Kidney epithelial cell (primary cell): ENCODE measurements at places on chromosomes 1 and 21. TPM values are rescaled to one million over a fixed set of nuclear protein-coding genes. Genes with fewer than 3 reads are reported as not detected.

The KCNT2 gene
- 1.2 and 1.8 TPM in 2 replicates for total RNA-seq

The RGSL1 gene
- total RNA-seq, result not detected in 2 replicates

The CD5L gene
- total RNA-seq, result not detected in 2 replicates

The CD164L2 gene
- total RNA-seq, result 0.29 TPM in 1 of 2 replicates, not detected in the other

The GCSAML gene
- 0.04 TPM in 1 of 2 replicates, not detected in the other for total RNA-seq

The UBL4B gene
- not detected in 2 replicates for total RNA-seq

The VCAM1 gene
- total RNA-seq, result 55.5 and 63.8 TPM in 2 replicates

The KRTAP21-2 gene
- total RNA-seq, result not detected in 2 replicates

DNA sequence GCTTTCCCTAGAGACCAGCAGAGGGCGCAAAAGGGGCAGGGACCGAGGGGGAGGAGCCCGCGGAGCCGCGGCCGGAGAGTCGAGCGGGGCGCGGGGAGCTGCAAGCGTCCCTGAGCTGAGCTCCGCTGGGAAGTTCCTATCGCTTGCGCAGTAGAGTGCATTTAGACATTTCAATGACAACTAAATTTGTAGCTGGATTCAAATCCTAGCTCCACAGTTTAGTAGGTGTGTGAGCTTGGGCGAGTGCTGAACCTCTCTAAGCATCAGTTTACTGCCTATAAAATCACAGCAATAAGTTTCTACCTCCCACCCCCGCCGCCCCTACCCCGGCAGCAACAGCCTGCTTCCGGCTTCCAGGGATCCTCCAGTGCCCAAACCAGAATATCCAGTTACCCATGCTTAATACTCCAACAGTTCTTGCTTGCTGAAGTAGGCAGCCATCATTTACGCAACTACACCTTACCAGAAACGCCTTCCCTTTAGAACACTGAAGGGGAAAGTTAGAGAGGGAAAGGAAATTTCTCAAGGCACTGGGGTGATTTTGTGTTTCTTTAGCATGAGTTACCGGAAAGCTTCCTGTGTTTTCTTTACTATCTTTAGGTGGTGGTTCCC lies 9.1 kb downstream of the TLR5 start:
- DNase-seq, result no peak

DNA sequence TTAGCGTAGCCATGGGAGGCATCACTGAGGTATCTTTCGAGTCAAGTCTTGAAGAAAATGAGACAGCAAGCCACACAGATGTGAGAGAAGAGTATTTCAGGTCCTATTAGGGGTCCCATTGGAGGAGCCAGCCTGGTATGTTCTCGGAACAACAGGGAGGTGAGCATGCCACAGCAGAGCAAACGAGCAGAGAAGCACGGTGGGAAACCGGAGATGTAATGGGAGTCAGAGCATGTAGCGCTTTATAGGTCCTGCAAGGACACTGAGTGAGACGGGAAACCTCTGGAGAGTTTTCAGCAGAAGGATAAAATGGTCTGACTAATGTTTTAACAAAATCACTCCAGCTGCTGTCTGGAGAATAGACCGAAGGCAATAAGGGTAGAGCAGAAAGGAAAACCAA lies 15.9 kb downstream of the H3-3A start:
- DNase-seq, result no peak

DNA sequence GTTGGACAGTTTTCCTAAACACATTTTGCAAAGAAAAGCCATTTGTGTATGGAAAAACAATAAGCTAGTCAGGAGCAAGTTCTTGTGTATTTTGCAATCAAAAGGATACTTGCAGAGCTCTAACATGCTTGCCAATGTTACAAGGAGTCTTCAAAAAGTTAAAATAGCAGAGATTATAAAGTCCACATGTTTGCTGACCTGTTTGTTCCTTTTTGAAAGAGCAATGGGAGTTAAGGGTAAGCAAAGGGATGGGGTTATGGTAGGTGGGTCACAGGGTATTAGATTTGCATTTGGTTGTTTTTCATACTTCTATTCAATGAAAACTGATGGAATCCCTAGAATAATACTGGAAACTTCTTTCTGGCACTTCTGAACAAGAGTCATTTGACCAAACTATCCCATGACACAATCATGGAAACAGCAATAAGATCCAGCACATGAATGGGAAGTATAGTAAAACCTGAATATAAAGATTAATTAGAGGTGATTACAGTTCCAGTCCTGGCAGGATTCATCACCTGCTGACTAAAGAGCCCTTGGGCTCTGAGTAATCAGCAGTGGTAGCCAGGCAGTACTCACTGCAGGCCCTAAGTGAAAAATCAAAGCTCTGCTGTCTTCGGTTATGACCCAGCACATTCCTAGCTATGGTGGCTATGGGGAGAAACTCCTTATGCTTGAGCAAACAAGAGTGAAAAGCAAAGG lies 27.1 kb upstream of the ZC3H11B start:
- no peak for DNase-seq

GRCh38 chr1:163056831-163057230 lies 12.3 kb upstream of the RGS4 start:
- DNase-seq, result no peak

- DNase-seq, result no peak
Measured at GRCh38 chr1:190286111-190286510, 191.6 kb downstream of the BRINP3 start.

- no peak for DNase-seq
Measured at GRCh38 chr21:26072666-26073615, 97.6 kb downstream of the APP start.

- peak; percentile 5 for DNase-seq
Measured at GRCh38 chr1:202967684-202968281, 726 bp upstream of the CYB5R1 start.

DNA sequence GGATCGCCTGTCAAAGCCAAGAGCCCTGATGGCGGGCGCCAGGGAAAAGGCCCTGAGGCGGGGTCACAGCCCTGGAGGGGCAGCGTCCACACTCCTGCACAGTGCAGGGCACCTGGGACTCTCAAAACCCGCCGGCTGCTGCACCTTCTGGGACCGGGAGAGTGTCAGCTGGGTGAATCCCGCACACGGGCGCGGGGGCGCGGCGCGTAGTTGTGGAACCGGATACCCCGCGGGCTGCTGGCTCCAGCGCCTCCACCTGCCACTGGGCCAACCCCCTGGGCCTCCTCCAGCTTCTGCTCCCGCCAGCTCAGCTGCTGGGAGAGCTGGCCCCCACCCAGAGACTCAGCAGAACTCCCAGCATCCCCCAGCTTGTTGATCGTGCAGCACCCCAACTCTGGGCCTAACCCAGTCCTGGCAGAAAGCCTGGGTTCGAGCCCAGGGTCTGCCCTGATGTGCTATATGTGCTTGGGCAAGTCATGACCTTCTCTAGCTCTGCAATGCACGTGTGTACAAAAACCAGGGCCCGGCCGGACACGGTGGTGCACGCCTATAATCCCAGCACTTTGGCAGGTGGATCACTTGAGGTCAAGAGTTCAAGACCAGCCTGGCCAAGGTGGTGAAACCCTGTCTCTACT lies 33.8 kb downstream of the NECAP2 start:
- DNase-seq, result no peak

- DNase-seq, result no peak
Measured at GRCh38 chr1:109404838-109405237, 7.1 kb upstream of the SORT1 start.

- no peak for DNase-seq
Measured at GRCh38 chr21:46498335-46499050, 39.8 kb downstream of the DIP2A start.

- no peak for DNase-seq
Measured at GRCh38 chr1:113031171-113031933, 41.6 kb upstream of the LRIG2 start.

GRCh38 chr1:229230893-229231753 lies 39.8 kb upstream of the RAB4A start:
- no peak for DNase-seq

DNA sequence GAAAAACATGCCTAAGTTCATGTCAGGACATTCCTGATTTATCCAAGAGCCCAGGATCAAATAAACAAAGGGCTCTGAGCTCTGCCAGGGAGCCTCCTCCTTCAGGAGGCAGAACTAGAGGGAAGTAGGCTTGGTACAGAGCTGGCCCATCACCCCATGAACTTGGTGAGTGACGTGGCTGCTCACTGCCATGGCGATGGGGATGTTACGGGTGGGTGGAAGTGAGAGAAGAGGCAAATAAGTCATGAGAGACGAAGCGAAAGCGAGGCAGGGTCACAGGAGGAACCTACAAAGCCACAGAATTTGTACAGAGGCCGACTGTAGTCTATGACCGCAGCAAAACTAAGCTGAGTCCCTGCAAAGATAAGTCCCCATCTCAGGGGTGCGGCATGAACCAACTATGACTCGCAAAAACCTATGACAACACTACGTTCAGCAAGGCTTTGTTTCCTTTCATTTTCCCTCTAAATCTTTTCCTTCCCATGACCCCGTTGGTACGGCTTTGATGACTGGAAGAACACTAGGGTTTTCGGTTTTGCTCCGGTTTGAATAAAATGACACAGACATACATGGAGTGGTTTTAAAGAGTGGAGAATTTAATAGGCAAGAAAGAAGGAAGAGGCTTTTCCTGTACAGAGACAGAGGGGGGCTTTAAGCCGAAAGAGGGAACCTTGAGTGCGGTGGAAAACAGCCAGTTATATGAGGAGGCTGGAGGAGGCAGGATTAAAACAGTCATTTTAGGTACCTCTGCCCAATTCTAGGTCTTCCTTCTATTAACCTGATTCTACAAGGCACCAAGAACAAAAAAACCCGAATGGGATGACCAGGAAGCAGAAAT lies 74.1 kb downstream of the CD46 start:
- DNase-seq, result no peak

DNA sequence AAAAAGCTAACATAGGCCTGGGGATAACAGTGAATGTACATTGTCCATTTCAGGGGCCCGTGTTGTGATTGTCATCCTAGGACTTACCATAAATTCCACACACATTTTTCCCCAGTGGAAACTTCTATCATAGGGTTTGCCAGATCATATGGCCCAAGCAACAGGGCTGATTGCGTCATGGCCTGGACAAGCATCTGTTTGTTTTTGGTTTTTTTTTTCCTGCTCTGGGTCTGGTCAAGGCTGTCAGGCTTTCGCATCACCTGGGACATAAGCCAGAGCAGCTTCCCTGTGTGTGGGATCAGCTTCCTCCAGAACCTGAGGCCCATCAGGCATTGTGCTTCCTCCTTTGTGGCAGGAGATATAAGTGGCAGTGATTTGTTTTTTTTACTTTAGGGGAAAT lies 598.5 kb upstream of the USP24 start:
- no peak for DNase-seq

DNA sequence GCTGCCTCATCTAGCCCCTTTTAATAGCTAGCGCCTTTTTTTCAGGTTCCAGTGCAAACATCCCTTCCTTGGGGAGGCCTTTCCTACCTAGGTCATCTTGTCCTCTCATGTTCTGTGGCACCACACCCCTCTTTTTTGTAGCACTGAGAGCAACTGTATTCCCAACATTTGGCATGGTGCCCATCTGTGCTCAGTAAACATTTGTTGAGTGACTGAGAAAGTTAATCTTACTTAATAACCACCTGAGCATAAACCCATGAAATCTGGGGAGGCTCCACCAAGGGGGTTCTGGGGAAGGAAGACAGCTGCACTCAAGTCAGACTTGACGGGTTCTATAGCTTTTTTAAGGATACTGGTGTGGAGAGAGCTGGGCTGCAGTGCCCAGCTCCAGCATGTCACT lies 90.0 kb downstream of the NOS1AP start:
- no peak for DNase-seq

DNA sequence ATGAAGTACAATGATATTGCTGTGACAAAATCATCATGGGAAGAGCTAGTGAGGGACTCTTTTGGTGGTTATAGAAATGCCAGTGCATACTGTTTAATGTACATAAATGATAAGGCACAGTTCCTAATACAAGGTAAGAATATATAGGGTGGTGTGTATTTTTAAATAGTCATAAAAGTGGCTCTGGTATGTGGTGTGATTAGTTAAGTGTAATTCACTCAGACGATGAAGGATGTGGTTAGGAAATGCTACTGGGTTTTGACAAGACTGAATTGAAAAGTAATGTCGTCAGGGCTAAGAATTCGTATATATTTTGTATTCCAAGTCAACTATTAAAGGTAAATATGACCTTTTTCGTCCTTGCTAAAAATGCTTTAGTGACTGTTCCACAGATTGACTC lies 101.7 kb downstream of the USP25 start:
- no peak for DNase-seq

DNA sequence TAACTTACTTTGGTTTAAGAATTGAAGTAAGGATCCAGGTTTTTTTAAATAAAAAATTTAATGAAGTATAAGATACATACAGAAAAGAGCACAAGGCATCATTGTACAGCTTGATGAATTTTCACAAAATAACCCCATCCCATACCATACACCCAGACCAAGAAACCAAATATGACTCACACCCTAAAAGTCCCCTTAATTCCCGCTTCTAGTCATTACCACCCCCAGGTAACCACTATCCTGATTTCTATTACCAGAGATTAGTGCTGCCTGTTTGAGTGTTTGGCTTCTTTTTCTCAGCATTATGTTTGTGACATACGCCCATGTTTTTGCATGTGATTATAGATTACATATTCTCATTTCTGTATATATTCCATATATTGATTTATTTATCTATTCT lies 98.5 kb upstream of the HIVEP3 start:
- DNase-seq, result no peak

DNA sequence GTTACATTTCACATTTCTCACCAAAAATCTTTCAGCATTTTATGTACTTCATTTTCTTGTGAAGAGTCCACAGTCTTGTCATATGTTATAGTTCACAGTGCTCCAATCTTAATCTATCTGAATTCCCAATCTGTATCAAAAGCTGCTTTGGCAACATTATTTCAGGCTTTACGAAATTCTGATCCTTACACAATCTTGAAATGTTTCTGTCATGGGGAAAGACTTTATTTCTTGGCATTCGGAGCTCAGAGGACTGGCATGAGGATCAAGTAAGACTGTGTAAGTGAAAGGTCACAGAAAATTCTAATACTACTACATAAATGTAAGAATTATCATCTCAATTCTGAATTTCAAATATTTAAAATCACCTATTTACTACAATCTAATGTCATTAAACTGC lies 2.0 kb downstream of the USP33 start:
- no peak for DNase-seq

- DNase-seq, result no peak
Measured at GRCh38 chr1:228292609-228292911, 84.7 kb downstream of the OBSCN start.

GRCh38 chr21:19109694-19110093 lies 706.1 kb upstream of the TMPRSS15 start:
- DNase-seq, result no peak

GRCh38 chr1:40849801-40850592 lies 12.2 kb downstream of the CITED4 start:
- no peak for DNase-seq

GRCh38 chr1:30271401-30272276 lies 451.7 kb downstream of the MATN1 start:
- no peak for DNase-seq

- peak; percentile 37 for DNase-seq
Measured at GRCh38 chr21:38438462-38438893, 59.8 kb downstream of the ERG start.

- DNase-seq, result no peak
Measured at GRCh38 chr1:181364801-181365200, 118.5 kb upstream of the CACNA1E start.
